ENCODE measurements at places on chromosomes 6 and 20. TPM values are rescaled to one million over a fixed set of nuclear protein-coding genes. Genes with fewer than 3 reads are reported as not detected.
A peak's percentile ranks its signal among the peaks of the same experiment; 100 is the strongest.

The SESN1 gene
- 11.3 TPM for total RNA-seq

- no peak for DNase-seq
Observed at GRCh38 chr6:30689985-30690384, 799 bp downstream of the NRM start.

- DNase-seq: no peak
Observed at GRCh38 chr6:113560908-113561307, 296.2 kb upstream of the MARCKS start.

The RHAG gene
- 0.23 TPM for total RNA-seq

The KCNG1 gene
- 7.4 TPM for total RNA-seq

DNA sequence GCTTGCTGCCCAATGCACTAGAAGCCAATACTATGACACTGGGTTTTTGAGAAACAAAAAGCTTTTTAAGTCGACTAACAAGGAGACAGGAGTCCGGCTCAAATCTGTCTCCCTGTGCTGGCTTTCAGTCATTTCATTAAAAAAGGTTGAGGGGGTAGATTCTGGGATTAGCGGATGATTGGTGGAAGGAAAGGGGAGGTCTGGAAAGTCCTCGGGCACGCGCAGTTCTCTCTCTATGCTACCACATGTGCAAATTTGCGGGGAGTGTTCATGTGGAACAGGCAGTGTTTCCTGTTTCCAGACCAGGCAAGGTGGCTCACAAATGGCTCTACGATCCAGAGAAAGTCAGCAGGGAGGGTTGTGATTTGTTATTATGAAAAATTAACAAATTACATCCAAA lies 89.1 kb upstream of the TOX2 start:
- no peak for DNase-seq

- DNase-seq: no peak
Observed at GRCh38 chr6:116017546-116018295, 43.0 kb downstream of the FRK start.

The APOBEC2 gene
- not detected for total RNA-seq

The TDRD6 gene
- total RNA-seq: not detected

GRCh38 chr20:47883186-47883585 lies 97.9 kb upstream of the SULF2 start:
- DNase-seq: no peak

The RPS6KA2 gene
- 4.1 TPM for total RNA-seq

GRCh38 chr6:25939593-25939992 lies 9.1 kb upstream of the SLC17A2 start:
- DNase-seq: no peak

DNA sequence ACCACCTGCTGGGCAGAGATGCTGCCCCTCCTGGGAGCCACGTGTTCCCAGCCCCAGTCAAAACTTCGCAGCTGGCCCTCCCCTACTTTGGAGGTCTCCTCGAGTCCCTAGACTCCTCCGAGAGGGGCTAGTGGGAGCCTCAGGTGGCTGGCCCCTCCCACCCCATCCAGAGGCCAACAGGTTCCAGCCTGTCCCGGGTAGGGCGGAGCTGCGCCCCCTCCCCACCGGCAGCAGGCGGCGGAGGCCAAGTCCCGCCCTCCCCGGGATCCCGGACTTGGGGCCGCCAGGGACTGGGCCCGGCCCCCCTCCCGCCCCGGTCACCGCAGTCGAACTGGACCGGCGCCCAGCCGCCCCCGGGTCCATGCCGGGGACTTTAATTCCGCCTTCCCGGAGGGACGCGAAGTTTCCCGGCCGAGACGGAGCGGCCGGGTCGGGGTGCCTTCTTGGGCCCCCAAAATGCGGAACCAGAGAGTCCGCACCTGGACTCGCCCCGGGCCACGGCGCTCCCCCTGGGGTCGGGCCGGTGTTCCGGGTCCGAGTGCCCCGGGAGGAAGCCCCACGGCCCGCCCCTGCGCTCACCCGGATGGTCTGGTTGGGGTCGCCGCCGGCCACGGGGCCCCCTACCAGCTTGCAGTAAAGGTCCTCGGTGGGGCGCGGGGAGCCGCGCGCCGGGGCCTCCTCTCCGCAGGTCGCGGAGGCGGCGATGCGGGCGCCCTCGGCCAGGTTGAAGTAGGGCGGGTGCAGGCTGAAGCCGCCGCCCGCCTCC lies 559 bp downstream of the LAMA5 start:
- no peak for DNase-seq

DNA sequence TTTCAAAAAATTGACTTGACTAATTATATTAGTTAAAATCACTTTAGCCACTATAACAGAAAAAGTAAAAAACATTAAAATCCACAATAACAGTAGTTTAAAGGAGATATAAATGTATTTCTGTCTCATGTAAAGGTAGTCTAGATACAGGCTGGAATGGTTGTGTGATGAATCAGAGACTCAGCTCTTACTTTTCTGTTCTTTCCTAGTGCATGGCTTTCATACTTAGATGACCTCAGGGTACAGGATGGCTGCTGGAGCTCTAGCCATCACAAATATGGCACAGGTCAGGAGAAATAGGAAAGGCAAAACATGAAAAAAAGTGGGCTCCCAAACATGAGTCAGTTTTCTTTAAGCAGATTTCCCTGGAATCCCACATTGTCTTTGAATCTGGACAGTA lies 157.7 kb upstream of the FLRT3 start:
- no peak for DNase-seq

The RPP21 gene
- 81.3 TPM for total RNA-seq

The CDSN gene
- not detected for total RNA-seq

GRCh38 chr6:170279977-170280688 lies 10.7 kb downstream of the DLL1 start:
- DNase-seq: peak; percentile 33

DNA sequence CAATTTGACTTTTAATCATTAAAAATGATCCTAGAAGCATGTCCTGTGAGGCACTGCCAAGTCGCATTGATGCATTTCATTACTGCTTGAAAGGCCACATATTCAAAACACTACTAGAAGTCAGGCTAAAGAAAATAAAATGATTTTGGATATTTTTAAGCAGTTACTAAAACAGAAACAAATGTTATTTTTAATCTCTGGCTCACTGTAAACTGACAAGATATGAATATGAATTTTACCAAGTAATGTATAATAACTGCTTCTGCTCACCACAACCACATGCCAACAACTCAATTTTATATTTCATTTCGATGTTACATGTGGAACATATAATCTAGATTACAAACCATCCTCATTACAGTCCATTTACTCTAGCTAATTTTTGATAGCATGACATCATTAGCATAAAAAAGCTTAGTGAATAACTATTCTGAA lies 90.6 kb downstream of the ATXN1 start:
- DNase-seq: no peak

DNA sequence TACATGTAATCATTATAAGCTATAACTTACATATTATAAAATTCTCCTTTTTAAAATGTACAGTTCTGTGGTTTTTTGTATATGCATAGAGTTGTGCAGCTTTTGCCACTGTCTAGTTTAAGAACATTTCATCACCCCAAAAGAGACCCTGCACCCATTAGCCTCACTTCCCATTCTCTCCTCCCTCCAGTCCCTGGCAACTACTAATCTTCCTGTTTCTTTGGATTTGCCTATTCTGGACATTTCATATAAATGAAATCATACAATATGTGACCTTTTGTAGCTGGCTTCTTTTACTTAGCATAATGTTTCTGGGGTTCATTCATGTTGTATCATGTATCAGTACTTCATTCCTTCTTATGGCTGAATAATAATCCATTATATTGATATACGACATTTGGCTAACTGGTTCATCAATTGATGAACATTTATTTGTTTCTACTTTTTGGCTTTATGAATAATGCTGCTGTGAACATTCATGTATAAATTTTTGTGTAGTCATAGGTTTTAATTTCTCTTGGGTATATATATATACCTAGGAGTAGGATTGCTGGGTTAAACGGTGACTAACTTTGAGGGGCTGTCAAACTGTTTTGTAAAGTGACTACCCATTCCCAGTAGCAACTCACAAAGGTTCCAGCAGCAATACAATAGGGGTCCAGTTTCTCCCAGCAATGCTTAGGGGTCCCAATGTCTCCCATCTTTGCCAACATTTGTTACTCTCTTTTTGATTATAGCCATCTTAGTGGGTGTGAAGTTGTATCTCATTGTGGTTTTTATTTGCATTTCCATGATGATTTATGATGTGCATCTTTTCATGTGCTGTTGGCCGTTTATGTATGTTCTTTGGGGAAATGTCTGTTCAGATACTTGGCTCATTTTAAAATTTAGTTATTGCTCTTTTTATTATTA lies 10.7 kb downstream of the PTPRA start:
- no peak for DNase-seq

DNA sequence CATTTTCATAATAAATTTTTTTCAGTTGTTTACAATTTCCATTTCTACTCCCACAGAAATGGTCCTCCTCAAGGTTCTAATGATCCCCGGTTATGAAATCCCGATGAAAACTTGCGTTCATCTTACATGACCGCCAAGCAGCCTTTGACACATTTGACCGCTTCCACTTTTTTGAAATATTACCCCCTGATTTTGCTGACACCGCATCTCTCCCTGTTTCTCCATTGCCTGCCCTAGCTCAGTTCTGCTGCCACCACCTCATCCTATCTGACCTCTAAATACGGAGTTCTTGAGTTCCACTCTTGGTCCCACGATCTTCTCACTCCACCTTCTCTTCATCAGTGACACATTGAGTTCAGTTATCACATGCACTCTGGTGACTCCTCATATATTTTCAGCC lies 74.1 kb downstream of the SLC35B3 start:
- no peak for DNase-seq

DNA sequence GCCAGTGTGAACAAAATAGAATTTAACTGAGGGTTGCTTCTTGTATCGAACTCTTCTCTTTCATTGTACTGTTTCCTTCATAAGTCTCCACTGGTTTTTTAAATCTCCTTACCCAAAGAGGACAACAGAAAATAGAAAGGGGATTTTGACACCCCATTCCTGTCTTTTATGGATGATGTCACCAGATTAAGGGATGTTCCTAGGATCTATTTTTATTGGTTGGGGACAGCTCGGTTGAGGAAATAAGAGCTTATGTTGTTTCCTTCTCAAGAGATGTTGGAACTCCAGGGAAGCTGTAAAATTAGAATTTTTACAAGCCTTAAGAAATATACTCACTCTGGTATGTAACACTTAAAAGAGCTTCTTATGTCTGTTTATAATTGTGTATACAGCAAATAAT lies 171.5 kb downstream of the PHF3 start:
- DNase-seq: no peak

GRCh38 chr6:125966569-125966968 lies 10.0 kb downstream of the HINT3 start:
- no peak for DNase-seq

The TNFAIP3 gene
- total RNA-seq: 15.0 TPM

DNA sequence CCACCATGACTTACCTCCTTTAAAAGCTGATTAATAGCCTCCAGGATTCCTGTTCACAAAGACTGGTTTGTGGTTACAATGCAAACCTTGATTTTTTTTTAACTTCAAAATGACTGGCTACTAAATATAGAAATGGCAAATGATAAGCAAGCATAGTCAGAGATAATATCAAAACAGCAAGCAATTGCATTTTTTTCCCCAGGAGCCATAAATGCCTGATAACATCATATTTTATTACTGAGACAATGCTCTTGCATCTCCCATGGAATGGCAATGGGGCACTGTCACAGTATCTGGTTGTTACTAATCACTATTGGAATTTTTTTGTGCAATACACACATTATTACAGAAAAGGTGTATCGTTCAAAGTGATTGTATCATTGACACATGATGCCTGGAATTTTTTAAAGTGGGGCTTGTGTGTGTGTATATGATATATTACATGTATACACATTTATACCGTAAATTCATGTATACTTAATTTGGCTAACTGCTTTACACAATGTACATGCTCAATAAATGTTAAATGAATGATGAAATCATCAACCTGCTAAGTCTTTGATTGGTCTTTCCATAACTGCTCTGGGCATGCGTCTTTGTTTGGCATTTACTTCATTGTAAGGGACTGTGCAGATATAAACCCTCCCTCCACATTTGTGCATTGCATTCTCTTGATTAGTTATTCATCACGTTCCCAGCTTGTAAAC lies 980 bp upstream of the SALL4 start:
- DNase-seq: no peak

DNA sequence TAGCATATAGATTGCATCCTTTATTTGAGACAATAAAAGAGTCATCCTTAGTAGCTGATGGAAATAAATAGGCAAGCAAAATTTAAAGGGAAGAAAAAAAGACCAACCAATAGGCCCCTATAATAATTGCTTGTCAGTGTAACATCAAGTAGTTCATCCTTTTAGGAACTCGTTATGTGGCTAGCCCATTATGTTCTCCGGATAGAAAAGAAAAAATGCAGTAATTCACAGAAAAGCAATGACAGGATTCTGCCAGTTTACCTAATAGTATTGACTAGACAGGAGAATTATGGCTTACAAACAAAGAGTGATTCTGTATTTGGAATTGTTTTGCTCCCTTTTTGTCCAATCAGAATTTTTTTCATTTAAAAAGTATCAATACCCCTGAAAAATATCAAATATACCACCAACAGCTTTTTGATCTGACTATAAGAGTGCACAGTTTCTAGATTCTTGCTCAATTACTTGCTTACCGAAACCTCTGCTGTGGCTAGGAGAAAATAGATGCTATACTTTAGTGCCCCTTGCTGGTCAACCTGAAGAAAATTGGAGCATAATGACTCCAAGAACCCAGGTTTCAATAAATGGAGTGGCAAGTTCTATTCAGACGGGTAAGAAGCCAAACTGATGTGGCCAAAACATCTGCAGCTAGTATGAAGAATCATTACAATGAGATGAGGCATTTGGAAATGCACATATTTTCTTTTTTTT lies 91.5 kb upstream of the SASH1 start:
- DNase-seq: no peak

- DNase-seq: no peak
Observed at GRCh38 chr6:22526736-22527135, 42.6 kb upstream of the HDGFL1 start.

The XKR7 gene
- 6.2 TPM for total RNA-seq

The FAM135A gene
- 31.5 TPM for total RNA-seq

DNA sequence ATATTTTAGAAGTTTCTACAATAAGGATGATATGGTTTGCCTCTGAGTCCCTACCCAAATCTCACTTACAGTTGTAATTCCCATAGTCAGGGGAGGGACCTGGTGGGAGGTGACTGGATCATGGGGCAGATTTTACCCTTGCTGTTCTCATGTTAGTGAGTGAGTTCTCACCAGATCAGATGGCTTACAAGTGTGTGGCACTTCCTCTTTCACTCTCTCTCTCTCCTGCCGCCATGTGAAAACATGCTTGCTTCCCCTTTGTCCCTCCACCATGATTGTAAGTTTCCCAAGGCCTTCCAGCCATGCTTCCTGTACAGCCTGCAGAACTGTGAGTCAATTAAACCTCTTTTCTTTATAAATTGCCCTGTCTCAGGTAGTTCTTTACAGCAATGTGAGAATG lies 527.5 kb upstream of the ID4 start:
- no peak for DNase-seq

DNA sequence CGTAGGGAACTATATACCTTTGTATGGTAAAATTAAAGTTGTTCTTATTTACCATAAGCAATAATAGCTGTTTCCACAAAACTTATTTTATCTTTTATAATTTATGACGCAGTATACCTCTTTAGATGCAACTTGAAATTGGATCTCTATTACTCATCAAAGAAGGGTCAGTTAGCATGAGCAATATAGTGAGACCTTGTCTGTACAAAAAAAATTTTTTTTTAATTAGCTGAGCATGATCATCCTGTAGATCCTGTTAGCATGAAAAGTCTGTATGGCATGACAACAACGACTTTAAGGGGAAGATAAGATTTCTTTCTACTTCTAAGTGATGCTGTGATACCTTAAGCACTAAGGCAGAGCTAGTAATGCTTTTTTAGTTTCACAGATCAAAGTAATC lies 5.9 kb downstream of the ALDH5A1 start:
- no peak for DNase-seq

- DNase-seq: no peak
Observed at GRCh38 chr20:4111440-4112411, 96.4 kb upstream of the RNF24 start.

GRCh38 chr6:11404081-11404480 lies 133.5 kb upstream of the TMEM170B start:
- DNase-seq: no peak

Data from Panc1 (cell line).